ENCODE measurements at places on chromosomes 12 and 14. TPM values are rescaled to one million over a fixed set of nuclear protein-coding genes. Genes with fewer than 3 reads are reported as not detected.
A peak's percentile ranks its signal among the peaks of the same experiment; 100 is the strongest.

MORN3 gene
- total RNA-seq = 9.8 TPM

DNA sequence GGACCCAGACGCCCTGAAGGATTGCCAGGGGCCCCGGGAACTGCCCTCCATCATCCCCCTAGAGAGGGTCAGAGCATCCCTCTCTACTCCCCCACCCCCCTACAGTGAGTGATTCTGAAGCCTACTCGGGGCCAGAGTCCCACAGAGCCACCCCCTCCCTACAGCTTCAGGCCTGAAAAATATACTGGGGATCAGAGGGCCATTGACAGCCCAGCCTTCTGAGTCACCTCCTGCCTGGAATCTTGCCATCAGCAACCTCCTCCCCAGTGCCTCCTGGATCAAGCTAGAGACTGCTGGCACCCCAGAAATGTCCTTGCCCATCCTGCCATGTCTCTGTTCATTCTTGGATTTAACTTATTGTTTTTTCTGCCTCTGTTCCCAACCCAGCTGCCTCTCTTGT is 21.7 kb upstream of the MIA2 start:
- no peak overlapping the region for H3K27ac ChIP-seq
- no peak overlapping the region for H3K4me3 ChIP-seq
- H3K4me1 ChIP-seq = no peaks in the 10 kb centered on the region
- no peak for DNase-seq
- H3K27me3 ChIP-seq = no peaks in the 10 kb centered on the region
- H3K36me3 ChIP-seq = no peaks in the 10 kb centered on the region

DNA sequence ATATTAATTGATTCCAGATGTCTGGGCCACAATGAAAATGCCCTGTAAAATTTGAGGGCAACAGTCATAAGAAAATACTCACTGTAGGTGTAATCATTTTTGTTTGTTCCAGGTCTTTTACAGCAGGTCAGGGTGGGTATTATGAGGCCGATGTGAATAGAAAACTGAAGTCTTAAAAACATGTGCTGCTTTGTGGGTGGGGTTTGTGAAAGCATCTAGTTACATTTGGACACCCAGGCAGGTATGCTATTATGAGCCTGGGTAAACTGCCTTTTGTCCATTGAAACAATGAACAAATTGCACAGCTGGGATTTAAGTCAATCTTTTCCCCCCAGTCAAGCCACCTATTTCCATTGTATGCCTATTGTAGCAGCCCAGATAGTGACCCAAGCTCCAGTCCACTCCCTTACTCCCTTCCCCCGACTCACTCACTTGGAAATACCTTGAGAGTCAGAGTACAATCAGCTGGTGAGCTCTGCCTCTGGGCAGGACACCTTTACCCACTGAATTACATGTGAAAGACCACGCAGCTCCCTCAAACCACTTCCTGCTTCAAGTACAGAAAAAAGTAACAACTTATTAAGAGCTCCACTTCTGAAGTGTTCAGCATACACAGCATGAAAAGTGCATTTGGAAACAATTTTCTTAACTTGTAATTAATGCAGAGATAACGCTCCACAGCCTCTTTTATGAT is 1.8 kb downstream of the IGF1 start:
- no peak for DNase-seq
- no peaks in the 10 kb centered on the region for H3K36me3 ChIP-seq

DNA sequence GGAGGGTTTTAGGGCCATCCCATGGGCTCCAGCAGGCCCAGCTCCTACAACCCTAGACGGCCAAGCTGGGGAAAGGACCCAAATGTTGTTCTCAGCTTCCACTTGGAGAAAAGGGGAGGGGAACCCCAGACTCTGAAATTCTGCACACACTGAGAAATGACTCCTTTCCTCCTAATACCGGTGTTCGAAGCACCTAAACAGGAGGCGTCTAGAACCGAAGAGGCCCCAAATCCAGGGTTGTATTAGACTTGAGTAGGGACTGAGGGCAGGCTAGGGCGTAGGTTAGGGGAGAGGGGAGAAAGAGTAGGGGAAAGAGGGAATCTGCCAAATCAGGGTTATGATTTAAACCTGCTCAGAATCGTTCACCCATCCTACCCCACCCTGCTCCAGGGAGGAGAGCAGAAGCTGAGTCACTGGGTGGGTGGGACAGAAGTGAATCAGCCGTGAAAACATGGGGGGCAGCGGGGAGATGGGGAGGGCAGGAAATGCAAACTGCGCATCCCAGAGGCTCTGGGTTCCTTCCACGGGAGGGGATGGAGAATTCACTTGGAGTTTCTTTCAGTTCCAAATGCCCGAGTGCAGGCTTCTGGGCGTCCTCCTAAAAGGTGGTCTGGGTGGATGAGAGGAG is 1.0 kb downstream of the IGFBP6 start:
- no peak for DNase-seq
- peaks cover 11% of the 10 kb centered on the region for H3K27me3 ChIP-seq
- H3K4me3 ChIP-seq = peak overlapping the region; percentile 51
- H3K27ac ChIP-seq = peak overlapping the region; percentile 29
- no peaks in the 10 kb centered on the region for H3K36me3 ChIP-seq
- H3K4me1 ChIP-seq = peaks cover 57% of the 10 kb centered on the region

ZDHHC22 gene
- not detected for total RNA-seq

DNA sequence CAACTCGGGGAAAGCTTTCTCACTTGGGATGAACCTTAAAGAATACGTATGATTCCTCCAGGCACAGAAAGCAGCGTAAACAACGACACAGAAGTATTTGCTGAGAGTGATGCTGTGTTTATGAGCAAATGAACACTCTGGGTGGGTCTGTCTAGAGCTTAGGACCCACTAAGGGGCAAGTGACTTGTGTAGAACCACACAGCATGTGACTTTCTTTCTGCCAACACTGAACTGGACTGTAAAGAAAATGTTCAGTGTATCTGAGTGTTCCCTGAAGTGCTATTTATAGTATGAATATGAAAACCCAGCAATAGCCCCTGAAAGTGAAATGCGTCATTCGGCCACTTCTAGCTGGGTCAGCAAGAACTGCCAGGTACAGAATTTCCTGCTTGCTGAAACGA is 78.5 kb downstream of the ST8SIA1 start:
- no peaks in the 10 kb centered on the region for H3K36me3 ChIP-seq
- H3K4me3 ChIP-seq = no peak overlapping the region
- DNase-seq = no peak
- H3K4me1 ChIP-seq = no peaks in the 10 kb centered on the region
- no peak overlapping the region for H3K27ac ChIP-seq

GRCh38 chr12:52070185-52070925 is 577 bp downstream of the ATG101 start:
- H3K36me3 ChIP-seq = peaks cover 31% of the 10 kb centered on the region
- no peaks in the 10 kb centered on the region for H3K27me3 ChIP-seq
- peaks cover 43% of the 10 kb centered on the region for H3K4me1 ChIP-seq
- H3K27ac ChIP-seq = peak overlapping the region; percentile 78
- H3K4me3 ChIP-seq = peak overlapping the region; percentile 98

GRCh38 chr12:49476091-49476490 is 62.7 kb upstream of the KCNH3 start:
- peaks cover 2% of the 10 kb centered on the region for H3K4me1 ChIP-seq
- no peak overlapping the region for H3K4me3 ChIP-seq
- no peak for DNase-seq
- no peak overlapping the region for H3K27ac ChIP-seq

DNA sequence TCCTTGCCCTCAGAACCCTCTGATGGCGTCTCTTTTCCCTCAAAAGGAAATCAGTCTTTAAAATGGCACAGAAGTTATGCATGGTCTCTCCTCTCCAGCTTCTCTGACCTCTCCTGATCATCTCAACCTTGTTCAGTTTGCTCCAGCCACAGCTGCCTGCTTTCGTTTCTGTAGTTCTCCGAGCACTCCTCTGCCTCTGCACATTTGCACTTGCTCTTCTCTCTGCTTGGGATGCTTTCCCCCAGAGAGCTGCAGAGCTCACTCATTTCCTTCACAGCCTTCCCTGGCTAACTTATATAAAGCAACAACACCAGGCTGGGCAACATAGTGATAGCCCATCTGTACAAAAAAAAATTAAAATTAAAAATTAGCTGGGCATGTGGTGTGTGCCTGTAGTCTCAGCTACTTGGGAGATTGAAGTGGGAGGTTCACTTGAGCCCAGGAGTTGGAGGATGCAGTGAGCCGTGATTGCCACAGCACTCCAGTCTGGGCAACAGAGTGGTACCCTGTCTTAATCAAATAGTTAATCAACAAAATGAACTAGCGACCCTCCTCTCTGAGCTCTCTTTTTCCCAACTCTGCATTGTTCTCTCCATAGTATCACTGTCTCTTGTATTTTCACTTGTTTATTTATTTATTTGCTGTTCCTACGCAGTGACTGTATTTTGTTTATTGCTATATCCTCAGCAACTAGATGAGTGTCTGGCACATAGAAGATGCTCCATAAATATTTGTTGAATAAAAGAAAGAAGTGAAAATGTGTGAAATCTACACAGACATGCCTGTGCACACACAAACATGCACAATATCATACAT is 37.7 kb downstream of the PPFIBP1 start:
- H3K4me1 ChIP-seq = no peaks in the 10 kb centered on the region
- no peaks in the 10 kb centered on the region for H3K36me3 ChIP-seq
- no peak overlapping the region for H3K27ac ChIP-seq
- H3K27me3 ChIP-seq = no peaks in the 10 kb centered on the region
- DNase-seq = no peak

IFNG-AS1 gene
- total RNA-seq = 0.55 TPM

GRCh38 chr12:8911606-8912268 is 2.6 kb upstream of the PHC1 start:
- no peak overlapping the region for H3K27ac ChIP-seq
- H3K4me3 ChIP-seq = no peak overlapping the region
- H3K4me1 ChIP-seq = peaks cover 16% of the 10 kb centered on the region
- DNase-seq = no peak
- no peaks in the 10 kb centered on the region for H3K36me3 ChIP-seq

CD4 gene
- 134 TPM for total RNA-seq

GRCh38 chr12:109479761-109480160 is 2.3 kb downstream of the UBE3B start:
- DNase-seq = no peak
- H3K27ac ChIP-seq = no peak overlapping the region
- H3K4me1 ChIP-seq = peaks cover 30% of the 10 kb centered on the region
- no peaks in the 10 kb centered on the region for H3K27me3 ChIP-seq

DNA sequence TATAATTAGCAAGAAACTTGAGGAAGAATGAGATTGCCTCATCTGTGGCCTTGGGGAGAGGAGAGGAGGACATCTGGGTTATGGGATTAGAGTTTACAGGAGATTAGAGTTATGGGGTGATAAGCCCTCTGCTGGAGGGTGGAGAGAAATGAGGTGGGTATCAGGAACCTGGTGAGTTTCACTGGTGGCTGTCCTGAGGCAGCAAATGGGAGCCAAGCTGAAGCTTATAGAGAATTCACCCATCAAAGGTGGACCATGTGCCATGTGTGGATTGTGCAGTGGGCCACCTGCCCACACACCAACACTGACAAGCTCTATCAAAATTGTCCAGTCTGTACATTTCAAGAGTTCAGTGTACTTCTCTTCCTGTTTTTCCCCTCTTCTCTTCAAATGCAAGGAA is 135.3 kb downstream of the AEBP2 start:
- H3K4me3 ChIP-seq = no peak overlapping the region
- no peaks in the 10 kb centered on the region for H3K4me1 ChIP-seq
- no peak overlapping the region for H3K27ac ChIP-seq
- no peaks in the 10 kb centered on the region for H3K27me3 ChIP-seq

- no peaks in the 10 kb centered on the region for H3K36me3 ChIP-seq
- H3K27ac ChIP-seq = no peak overlapping the region
- DNase-seq = no peak
- no peaks in the 10 kb centered on the region for H3K4me1 ChIP-seq
- H3K4me3 ChIP-seq = no peak overlapping the region
Measured at GRCh38 chr12:107984973-107985372, 144.1 kb upstream of the WSCD2 start.

GRCh38 chr12:6038160-6038559 is 86.3 kb downstream of the VWF start:
- H3K27me3 ChIP-seq = no peaks in the 10 kb centered on the region
- H3K36me3 ChIP-seq = no peaks in the 10 kb centered on the region
- H3K27ac ChIP-seq = no peak overlapping the region
- H3K4me1 ChIP-seq = peaks cover 5% of the 10 kb centered on the region
- no peak overlapping the region for H3K4me3 ChIP-seq

Measured in CD4-positive, alpha-beta T cell (primary cell).